ENCODE measurements at places on chromosomes 12 and 14. TPM values are rescaled to one million over a fixed set of nuclear protein-coding genes. Genes with fewer than 3 reads are reported as not detected.

DNA sequence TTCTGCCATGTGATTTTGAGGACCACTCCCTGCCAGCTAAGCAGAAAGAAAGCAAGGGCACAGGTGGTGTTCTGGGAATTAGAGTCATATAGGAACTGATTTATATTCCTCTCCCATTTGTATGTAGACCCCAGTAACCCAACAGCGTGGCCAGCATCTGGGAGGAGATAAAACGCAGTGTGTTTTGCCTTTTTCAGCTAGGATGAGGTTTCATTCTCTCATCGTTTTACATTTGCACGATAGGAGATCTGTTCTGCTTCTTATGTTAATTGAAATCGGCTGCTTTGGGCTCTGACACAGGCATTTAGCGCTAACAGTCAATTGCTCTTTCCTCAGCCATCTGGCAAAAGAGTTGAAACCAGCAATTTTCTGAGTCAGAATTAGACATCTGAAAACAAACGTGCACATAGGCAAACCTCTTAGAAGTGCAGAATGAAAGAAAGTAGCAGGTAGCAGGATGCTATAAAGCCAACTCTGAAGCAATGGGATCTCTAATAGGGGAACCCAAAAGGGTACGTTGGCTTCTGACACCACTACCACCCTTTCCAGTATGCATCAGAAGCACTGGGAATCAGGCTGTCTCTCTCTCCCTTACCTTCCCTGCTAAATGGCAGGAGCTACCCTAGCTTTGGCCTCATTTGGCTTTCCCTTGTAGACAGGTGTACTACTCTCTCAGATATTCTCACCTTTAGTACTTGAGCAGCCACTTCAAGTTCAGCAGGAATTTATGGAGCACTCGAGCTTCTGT, 219.1 kb downstream of the PHLDA1 start:
- DNase-seq = no peak

GRCh38 chr14:62745496-62745895, 299.8 kb downstream of the KCNH5 start:
- DNase-seq = no peak

GRCh38 chr12:39989501-39989900, 116.4 kb downstream of the SLC2A13 start:
- no peak for DNase-seq

DNA sequence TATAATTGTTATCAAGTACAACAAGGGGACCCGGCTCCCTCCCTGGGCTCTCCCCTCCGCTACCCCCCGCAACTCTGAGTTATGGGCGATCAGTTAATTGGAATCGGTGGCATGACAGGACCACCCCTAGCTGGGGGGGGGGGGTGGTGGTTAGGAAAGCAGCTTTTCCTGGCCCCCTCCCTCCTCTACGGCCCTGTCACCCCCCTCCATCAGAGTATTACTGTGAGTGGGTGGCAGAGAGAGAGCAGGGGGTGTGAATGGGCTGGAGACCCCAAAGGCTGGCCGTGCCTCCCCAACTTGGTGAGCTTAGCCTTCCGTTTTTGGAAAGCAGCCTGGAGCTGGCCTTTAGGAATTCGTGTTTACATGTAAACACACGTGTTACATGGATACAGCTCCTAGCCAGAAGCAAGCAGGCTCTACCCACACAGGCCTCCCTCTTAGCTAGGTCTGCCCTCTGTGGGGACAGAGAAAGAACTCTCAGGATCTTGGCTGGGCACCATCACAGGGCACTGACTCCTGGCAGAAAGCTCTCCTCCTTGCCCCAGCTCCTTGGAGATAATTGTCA, 1.1 kb upstream of the HOXC4 start:
- no peak for DNase-seq

DNA sequence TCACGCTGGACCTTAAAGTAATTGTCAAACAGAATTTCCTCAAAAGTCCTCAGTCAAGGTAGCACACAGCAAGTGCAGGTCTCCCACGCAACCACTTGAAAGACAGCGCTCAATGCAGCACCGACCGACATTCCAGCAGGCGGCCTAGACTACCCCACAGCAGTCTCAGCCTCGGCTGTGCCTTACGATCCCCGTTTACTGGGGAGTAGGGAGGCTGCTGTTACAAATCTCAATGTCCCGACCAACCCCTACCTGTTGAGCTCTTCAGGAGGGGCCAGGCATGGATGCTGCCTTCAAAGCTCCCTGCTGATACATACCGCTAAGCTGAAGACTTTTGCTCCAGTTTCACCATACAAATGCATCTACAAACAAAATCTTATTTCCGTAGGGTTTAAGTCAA, 21.8 kb downstream of the VPS37B start:
- DNase-seq = no peak

DNA sequence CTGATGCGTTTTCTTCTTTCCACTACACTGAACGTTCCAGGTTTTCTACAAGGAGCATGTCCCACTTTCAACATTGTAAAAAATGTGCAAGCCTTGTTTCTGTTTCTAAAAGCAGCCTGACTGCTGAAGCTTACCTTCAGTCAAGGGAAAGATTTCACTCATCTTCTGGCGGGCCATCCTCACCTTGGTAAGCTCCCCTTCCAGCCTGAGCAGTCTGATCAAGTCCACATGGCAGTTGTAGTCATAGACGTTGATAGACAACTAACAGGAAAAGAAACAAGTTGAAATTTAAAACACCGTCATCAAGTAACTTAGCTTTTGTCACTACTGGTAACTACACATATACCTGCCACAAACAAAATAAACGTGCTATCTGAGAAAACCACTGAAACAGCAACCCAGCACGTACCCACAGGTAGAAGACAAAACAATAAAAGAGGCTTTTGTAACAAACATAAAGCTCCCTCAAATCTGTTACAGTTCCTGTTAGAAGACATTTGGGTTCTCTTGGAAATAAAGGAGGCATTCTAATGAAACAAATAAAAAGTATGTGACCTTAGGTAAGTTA, 11.9 kb downstream of the SART3 start:
- no peak for DNase-seq

GRCh38 chr14:38762845-38763244, 340.2 kb downstream of the SEC23A start:
- no peak for DNase-seq

The SERPINA10 gene
- total RNA-seq = not detected

The GARIN6 gene
- total RNA-seq = not detected

The AKT1 gene
- total RNA-seq = 134 TPM

All from Right ventricle myocardium inferior (tissue), 1 donor.